ENCODE measurements at places on chromosomes 4 and X.

DNA sequence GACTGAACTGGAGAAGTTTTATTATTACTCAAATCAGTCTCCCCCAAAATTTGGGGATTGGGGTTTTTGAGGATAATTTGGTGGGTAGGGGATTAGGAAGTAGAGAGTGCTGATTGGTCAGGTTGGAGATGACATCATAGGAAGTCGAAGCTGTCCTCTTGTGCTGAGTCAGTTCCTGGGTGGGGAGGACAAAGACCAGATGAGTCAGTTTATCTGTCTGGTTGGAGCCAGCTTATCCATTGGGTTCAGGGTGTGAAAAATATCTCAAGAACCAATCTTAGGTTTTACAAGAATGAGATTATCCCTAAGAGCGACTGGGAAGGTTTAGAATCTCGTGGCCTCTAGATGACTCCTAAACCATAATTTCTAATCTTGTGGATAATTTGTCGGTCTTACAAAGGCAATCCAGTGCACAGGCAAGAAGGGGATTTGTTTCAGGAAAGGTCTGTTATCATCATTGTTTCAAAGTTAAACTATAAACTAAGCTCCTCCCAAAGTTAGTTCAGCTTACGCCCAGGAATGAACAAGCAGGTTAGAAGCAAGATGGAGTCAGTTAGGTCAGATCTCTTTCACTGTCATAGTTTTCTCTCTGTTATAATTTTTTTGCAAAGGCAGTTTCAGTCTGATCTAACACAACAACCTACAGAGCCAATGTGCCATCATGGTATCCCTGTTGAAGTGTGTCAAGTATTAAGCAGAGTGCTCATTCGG, 274.5 kb downstream of the SLC7A11 start:
- no peak for DNase-seq

DNA sequence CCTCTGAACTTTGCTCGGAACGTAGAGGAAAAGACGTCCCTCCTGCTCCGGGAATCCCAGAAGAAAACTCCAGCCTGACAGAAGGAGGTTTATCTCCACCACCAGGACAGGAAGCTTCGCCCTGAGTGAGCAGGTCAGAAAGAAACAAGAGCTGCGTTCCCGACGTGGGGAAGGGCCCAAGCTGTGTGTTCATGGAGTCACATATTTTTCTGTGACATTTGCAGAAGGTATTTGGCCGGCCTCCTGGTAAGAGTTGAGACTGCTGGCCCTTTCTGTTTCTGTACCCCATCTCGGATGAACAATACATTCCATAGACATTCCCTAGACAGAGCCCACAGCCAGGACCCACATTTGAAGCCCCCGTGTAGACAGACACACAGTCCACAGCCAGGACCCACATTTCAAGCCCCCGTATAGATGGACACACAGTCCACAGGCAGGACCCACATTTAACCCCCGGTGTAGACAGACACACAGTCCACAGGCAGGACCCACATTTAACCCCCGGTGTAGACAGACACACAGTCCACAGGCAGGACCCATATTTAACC, 230.8 kb downstream of the SHOX start:
- no peak for DNase-seq

DNA sequence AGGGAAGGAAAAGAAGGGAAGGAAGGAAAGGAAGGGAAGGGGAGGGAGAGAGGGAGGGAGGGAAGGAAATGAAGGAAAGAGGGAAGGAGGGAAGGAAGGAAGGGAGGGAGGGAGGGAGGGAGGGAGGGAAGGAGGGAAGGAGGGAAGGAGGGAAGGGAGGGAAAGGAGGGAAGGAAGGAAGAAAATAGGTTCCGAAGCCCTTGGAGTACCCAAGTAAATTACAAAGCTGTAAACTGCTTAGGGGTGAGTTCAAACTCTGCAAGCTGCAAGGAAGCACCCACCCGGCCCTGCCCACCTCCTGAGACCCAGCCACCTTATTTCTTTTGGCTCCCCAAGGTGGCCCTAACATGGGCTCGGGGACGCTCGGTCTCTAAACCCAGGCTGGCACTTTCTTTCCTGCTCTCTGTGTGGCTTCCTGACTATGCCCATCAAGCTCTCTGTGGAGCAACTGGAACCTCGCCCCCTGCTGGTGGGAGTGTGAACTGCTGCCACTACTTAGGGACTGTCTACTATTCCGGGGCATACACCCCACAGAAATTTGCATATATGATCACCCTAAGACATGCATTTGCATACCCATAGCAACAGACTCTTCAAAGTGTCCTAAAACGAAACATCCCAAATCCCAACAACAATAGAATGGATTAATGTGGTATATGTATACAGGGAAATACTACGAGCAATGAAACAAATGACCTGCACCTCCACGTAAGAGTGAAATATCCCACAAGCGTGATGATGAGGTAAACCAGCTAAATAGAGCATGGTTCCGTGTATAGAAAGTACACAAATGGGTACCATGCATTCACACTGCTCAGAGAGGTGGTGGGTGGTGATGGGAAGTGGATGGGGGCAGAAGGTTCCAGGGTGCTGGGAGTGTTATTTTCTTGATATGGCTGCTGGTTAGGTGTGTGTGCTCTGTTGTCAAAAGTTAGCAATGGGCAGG, 151.7 kb upstream of the TBL1X start:
- peak; percentile 53 for DNase-seq

GRCh38 chrX:105909576-105909975, 87.2 kb downstream of the NRK start:
- DNase-seq, result no peak

DNA sequence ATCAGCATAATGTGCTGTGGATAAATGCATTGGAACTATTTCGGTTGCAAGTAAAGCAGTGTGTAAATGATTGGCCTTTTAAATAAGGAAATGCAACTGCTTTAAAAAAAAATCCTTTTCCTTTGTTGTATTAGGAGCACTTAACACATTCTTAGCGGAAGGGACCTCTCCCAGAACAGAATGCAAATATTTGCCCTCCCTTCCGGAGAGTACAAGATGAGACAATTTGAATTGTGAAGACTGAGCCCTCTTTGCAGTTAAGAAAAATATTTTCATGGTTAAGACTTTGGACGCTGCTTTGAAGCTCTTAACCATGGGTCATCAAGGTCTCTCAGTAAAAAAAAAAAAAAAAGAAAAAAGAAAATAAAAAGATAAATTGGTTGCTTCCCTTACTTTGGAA, 9.5 kb upstream of the NOX1 start:
- no peak for DNase-seq

DNA sequence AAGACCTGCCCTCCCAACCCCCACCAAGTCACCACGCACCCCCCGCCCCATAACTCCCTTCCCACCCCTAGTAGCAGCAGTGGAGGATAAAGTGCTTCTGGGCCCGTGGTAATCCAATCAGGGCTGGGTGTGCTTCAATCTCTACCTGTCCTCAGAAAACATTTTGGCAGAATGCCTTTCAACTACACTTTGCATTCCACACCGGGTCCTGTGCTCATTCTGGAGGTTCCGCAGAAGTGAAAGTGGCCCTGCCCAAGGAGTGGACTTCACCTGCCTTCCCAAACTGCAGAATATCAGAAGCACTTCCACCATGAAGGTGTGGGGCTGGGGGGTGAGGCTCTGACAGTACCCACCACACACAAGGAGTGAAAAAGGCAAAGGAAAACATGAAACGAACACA, 322.3 kb downstream of the DHX15 start:
- DNase-seq, result no peak

GRCh38 chr4:151427266-151427665, 18.3 kb downstream of the FHIP1A start:
- DNase-seq, result no peak

DNA sequence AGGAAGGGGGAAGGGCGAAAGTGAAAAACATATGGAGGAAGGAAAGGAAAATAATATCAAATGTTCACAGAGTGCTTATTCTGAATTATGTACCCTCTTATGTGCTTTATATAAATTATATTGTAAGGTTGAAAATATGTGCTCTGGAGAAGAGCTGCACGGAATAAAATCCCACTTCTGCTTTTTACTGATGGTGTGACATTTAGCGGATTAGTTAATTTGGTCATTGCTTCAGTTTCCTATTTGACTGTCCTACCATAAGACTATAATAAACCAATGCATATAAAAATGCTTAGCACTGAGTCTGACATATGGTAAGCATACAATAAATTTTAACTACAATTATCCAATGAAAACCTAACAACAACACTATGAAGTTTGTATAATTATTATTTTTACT, 86.2 kb downstream of the NPFFR2 start:
- DNase-seq, result no peak

DNA sequence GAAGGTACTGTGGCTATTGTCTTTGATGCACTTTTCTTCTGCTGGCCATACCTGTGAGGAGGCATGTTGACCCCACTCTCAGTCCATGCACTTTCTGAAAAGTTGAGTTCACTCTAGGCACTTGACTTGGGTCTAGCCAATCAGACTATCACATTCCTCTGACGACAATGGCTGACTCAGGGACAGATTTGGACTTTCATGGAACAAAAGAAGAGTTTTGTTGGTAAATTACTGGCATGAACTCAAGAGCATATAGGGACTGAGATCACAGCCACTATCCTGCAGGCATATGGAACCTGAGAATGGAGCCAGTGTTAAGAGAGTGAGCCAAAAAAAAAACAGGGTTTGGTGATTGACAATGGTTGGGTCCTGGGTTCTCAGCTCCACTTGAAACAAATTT, 24.6 kb upstream of the CXCL6 start:
- no peak for DNase-seq

- DNase-seq, result no peak
Measured at GRCh38 chrX:24424948-24425347, 40.1 kb upstream of the PDK3 start.

- DNase-seq, result no peak
Measured at GRCh38 chr4:36254371-36254770, 10.1 kb upstream of the ARAP2 start.

GRCh38 chr4:40321574-40322275, 13.4 kb upstream of the CHRNA9 start:
- DNase-seq, result no peak

- no peak for DNase-seq
Measured at GRCh38 chr4:143406523-143406922, 69.8 kb downstream of the GAB1 start.

DNA sequence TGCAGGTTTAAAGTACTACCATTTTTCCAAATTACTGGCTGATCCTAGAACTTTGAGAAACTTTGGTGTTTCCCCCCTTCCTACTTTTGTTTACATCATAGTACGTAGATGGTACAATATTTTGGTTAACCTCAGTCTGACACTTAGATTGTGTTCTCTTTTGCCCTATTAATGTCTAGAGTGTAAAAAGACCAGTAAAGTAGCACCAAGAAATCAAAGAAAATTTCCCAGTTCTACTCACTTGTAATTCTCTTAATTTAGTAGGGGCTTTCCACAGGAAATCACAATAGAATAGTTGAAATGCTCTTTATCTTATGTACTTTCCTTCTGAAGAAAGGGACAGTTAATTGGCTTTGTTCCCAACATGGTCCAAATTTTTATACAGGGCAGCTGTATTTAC, 51.6 kb downstream of the NFKB1 start:
- no peak for DNase-seq

DNA sequence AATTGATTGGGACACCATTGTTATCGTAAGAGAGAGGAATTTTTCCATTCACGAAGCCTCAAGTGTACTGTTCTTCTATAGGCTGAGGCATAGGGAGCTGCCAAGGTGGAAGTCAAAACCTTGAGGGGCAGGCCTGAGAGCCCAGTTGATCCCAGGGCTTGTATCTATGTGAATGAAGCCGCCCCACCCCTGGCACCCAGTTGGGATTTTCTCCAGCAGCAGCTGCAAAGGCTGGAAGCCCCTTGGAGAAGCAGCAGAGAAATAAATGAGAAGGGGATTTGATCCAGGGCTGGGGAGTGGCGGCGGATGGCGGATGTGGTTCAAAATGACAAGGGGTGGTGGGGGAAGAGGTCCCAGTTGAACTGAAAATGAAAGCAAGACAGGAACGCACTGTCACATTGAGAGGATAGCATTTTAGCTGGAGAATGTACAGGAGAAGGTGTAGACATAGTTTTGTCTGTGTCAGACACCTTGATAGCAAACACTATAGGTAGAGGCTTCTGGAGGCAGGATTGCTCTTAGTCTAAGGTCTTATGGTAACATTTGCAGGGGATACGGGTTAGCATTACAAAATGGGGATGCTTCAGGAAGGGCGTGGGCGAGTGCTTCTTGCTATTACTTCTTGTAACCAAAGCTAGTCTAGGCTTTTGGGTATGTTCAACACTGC, 32.6 kb downstream of the DOCK11 start:
- peak; percentile 20 for DNase-seq

- DNase-seq, result no peak
Measured at GRCh38 chr4:84317513-84317912, 181.6 kb downstream of the NKX6-1 start.

DNA sequence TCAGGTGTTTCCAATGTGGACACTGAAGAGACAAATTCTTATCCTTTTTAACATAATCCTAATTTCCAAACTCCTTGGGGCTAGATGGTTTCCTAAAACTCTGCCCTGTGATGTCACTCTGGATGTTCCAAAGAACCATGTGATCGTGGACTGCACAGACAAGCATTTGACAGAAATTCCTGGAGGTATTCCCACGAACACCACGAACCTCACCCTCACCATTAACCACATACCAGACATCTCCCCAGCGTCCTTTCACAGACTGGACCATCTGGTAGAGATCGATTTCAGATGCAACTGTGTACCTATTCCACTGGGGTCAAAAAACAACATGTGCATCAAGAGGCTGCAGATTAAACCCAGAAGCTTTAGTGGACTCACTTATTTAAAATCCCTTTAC, 18.6 kb downstream of the TLR7 start:
- no peak for DNase-seq
